ENCODE measurements at places on chromosomes 7 and 10. TPM values are rescaled to one million over a fixed set of nuclear protein-coding genes. Genes with fewer than 3 reads are reported as not detected.

The NPTX2 gene
- 88.5 TPM for total RNA-seq

The RPEL1 gene
- total RNA-seq = under 0.01 TPM

The GDF2 gene
- not detected for total RNA-seq

The CRHR2 gene
- total RNA-seq = not detected

The TNKS2 gene
- total RNA-seq = 23.6 TPM

The CPA2 gene
- not detected for total RNA-seq

The VAX1 gene
- not detected for total RNA-seq

The STYXL1 gene
- 60.3 TPM for total RNA-seq

The ELAPOR2 gene
- 1.3 TPM for total RNA-seq

The AQP1 gene
- total RNA-seq = 7.9 TPM

The BUD23 gene
- total RNA-seq = 65.6 TPM

The ATRNL1 gene
- under 0.01 TPM for total RNA-seq

The FAM180A gene
- 0.49 TPM for total RNA-seq

The SDHAF3 gene
- 4.2 TPM for total RNA-seq

The HYAL4 gene
- total RNA-seq = not detected

The ZP3 gene
- 0.54 TPM for total RNA-seq

The CLRN3 gene
- not detected for total RNA-seq

The LIPM gene
- total RNA-seq = not detected

The CYP2W1 gene
- not detected for total RNA-seq

The TAS2R41 gene
- total RNA-seq = not detected

The LRRD1 gene
- total RNA-seq = not detected

The GIMAP1 gene
- total RNA-seq = 0.81 TPM

The MNX1 gene
- total RNA-seq = not detected

The ATP6V0A4 gene
- not detected for total RNA-seq

The COL1A2 gene
- total RNA-seq = 7,749 TPM

The ZWINT gene
- 10.2 TPM for total RNA-seq

The SPDYE11 gene
- not detected for total RNA-seq

The ACSL5 gene
- total RNA-seq = 8.1 TPM

The POU6F2 gene
- not detected for total RNA-seq

The SYPL1 gene
- 48.3 TPM for total RNA-seq

The CCDC172 gene
- total RNA-seq = not detected

The COPS6 gene
- 57.2 TPM for total RNA-seq

The TRPV6 gene
- not detected for total RNA-seq

The HABP2 gene
- total RNA-seq = not detected

The GIMAP2 gene
- total RNA-seq = 5.2 TPM

The EVX1 gene
- total RNA-seq = not detected

The CDC14C gene
- total RNA-seq = not detected

The CHAT gene
- total RNA-seq = not detected

The PRSS37 gene
- total RNA-seq = not detected

The GPC2 gene
- not detected for total RNA-seq

The KCNIP2 gene
- 0.54 TPM for total RNA-seq

The BMPER gene
- 23.5 TPM for total RNA-seq

The ECHS1 gene
- total RNA-seq = 103 TPM

The TMEM213 gene
- total RNA-seq = not detected

The DGKB gene
- total RNA-seq = under 0.01 TPM

The TRPV5 gene
- total RNA-seq = not detected

The NAT16 gene
- not detected for total RNA-seq

The PPP1R17 gene
- total RNA-seq = not detected

The ARID5B gene
- 57.2 TPM for total RNA-seq

The ARMH3 gene
- 5.8 TPM for total RNA-seq

The PTN gene
- 1.6 TPM for total RNA-seq

The LRRC18 gene
- not detected for total RNA-seq

The GRID2IP gene
- total RNA-seq = not detected

The NUTM2B gene
- 0.18 TPM for total RNA-seq

The PNLIPRP1 gene
- not detected for total RNA-seq

The INPP5F gene
- total RNA-seq = 9.4 TPM
